ENCODE measurements at places on chromosomes 2 and 18. TPM values are rescaled to one million over a fixed set of nuclear protein-coding genes. Genes with fewer than 3 reads are reported as not detected.

GRCh38 chr2:222535477-222535876, 111.1 kb downstream of the SGPP2 start:
- H3K36me3 ChIP-seq: no peaks in the 10 kb centered on the region
- no peak overlapping the region for H3K4me3 ChIP-seq
- no peak overlapping the region for H3K27ac ChIP-seq

GRCh38 chr2:231290321-231291015, 92.0 kb downstream of the ARMC9 start:
- H3K36me3 ChIP-seq: no peaks in the 10 kb centered on the region
- H3K27ac ChIP-seq: no peak overlapping the region
- no peak for DNase-seq
- H3K4me1 ChIP-seq: no peaks in the 10 kb centered on the region

DNA sequence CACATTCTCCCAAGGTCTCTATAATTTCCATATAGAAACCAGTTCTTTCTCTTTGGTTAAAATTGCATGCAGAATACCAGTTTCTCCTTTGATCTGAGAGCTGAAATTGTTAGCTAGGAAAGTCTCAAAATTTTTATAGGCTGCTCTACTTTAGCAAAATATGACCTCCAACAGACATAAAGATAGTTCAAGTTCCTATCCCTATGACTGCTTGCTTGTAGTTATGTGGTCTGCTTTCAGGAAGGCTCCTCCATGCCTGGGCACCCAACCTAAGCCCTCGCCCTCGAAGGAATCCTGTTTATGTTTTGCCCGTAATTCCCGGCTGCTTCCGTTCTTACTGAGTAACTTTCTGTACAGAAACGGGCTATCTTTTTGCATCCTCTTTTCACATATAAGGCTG, 28.0 kb upstream of the LTBP1 start:
- no peak for DNase-seq
- H3K27ac ChIP-seq: no peak overlapping the region
- no peaks in the 10 kb centered on the region for H3K36me3 ChIP-seq

DNA sequence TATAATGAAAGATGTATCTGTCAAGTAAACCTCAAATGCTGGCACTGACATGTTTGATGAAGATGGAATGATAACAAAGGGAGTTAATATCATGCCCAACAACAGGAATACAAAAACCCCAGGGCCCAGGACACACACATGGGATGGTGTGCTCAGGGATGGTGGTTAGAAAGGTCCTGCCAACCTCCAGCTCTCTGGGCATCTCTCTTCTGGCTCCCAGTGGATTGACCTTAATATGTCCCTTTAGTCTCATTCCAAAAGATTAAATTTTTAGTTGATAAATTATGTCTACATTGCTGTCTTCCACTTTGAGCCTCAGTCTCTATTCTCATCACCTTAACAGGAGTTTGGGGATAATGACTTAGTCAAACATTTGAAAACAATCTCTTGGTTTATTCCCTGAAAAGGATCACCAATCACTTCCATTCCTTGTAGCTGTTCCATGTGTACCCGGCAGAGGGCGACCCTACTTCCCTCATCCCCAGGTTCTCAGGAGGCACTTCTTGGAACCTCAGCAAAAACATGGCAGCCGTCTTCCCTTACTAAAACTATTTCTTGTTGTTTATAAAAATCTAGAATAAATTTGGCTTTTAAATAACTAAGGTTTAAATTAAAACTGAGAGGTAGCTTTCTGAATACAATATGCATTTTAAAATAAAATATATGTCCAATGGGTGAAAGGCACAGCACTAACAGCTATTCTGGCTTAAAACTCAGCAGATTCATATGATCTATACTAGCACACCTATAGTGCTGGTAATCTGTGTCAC, 29.6 kb downstream of the MCEE start:
- H3K4me3 ChIP-seq: no peak overlapping the region
- H3K4me1 ChIP-seq: no peaks in the 10 kb centered on the region
- H3K27ac ChIP-seq: no peak overlapping the region

DNA sequence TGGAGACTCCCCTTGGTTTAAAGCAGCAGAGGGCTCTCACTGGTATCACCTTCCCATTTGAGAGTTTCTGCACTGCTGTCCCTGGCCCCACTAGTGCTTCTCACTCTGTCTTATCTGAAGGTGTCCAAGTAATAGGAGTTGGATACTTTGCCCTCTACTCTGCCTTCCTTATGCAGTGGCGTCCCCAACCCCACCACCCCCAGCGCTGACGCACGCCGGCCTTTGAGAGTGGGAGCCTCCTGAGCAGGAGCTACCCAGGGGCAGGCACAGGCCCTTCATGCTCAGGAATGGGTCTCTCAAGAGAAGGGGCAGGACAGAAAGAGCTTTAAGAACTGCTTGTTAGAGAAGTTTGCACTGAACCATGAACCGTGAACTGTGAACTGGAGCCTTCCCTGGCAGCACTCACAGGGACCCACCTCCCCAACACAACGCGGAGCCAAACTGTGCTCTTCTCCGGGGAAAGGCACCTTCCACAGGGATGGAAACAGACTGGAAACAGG, 3.3 kb downstream of the CIB4 start:
- peaks cover 23% of the 10 kb centered on the region for H3K4me1 ChIP-seq
- H3K27me3 ChIP-seq: no peaks in the 10 kb centered on the region
- H3K4me3 ChIP-seq: no peak overlapping the region
- DNase-seq: no peak
- no peaks in the 10 kb centered on the region for H3K36me3 ChIP-seq
- no peak overlapping the region for H3K27ac ChIP-seq

GRCh38 chr2:29253-29652, 17.1 kb downstream of the FAM110C start:
- no peak for DNase-seq
- H3K4me1 ChIP-seq: no peaks in the 10 kb centered on the region
- no peaks in the 10 kb centered on the region for H3K36me3 ChIP-seq
- no peak overlapping the region for H3K4me3 ChIP-seq

Gene DSEL
- 10.0 TPM for total RNA-seq

Gene INPP5D
- 12.5 TPM for total RNA-seq

Gene TMEM163
- 1.1 TPM for total RNA-seq

- H3K4me1 ChIP-seq: no peaks in the 10 kb centered on the region
- no peaks in the 10 kb centered on the region for H3K36me3 ChIP-seq
- no peak overlapping the region for H3K27ac ChIP-seq
- no peak overlapping the region for H3K4me3 ChIP-seq
- no peak for DNase-seq
Measured at GRCh38 chr2:201918616-201919307, 112.4 kb downstream of the CDK15 start.

DNA sequence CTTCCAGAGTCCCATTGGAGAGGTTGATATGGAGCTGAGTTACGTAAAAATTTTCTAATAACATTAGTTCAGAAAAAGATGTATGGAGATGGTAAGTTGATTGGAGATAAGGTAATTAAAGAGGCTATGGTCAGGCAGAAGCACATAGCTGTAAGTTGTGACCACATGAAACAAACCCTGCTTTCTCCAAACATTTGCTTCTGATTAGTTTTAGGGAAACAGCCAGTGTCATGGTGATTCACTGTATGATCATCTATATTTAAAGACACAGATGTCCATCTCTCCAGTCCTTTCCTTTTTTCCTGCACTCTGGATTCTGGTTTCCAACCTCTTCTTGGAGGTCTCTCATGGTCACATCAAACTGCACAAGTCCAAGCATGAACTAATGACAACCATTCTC, 1550.8 kb upstream of the PIK3C3 start:
- no peak for DNase-seq
- no peak overlapping the region for H3K27ac ChIP-seq
- no peak overlapping the region for H3K4me3 ChIP-seq
- no peaks in the 10 kb centered on the region for H3K27me3 ChIP-seq
- no peaks in the 10 kb centered on the region for H3K36me3 ChIP-seq

Gene GRHL1
- 5.1 TPM for total RNA-seq

GRCh38 chr18:67590571-67591141, 74.1 kb upstream of the DSEL start:
- no peak for DNase-seq
- H3K4me1 ChIP-seq: no peaks in the 10 kb centered on the region
- no peak overlapping the region for H3K27ac ChIP-seq
- H3K27me3 ChIP-seq: no peaks in the 10 kb centered on the region
- no peaks in the 10 kb centered on the region for H3K36me3 ChIP-seq

All from esophagus muscularis mucosa (tissue), 4 donors.